Spinal cord (tissue), 10 donors: ENCODE measurements at places on chromosomes 3 and 15. TPM values are rescaled to one million over a fixed set of nuclear protein-coding genes. Genes with fewer than 3 reads are reported as not detected.

The NXPE3 gene
- 23.0 TPM for total RNA-seq

The IMPG2 gene
- total RNA-seq, result 1.5 TPM

The RARB gene
- total RNA-seq, result 42.4 TPM

The REC114 gene
- not detected for total RNA-seq

The GORASP1 gene
- 41.7 TPM for total RNA-seq

The CMTM8 gene
- total RNA-seq, result 0.89 TPM

The CHRNA7 gene
- 14.3 TPM for total RNA-seq

The MYO9A gene
- 56.0 TPM for total RNA-seq

The LRTM1 gene
- 0.17 TPM for total RNA-seq

The ACP3 gene
- total RNA-seq, result 1.5 TPM
